ENCODE measurements at places on chromosomes 5 and 9. TPM values are rescaled to one million over a fixed set of nuclear protein-coding genes. Genes with fewer than 3 reads are reported as not detected.

- no peaks in the 10 kb centered on the region for H3K4me1 ChIP-seq
- no peak overlapping the region for H3K27ac ChIP-seq
- H3K27me3 ChIP-seq = no peaks in the 10 kb centered on the region
- peaks cover 17% of the 10 kb centered on the region for H3K36me3 ChIP-seq
These were observed 21.1 kb upstream of the MEIKIN start for GRCh38 chr5:131966551-131966950.

DNA sequence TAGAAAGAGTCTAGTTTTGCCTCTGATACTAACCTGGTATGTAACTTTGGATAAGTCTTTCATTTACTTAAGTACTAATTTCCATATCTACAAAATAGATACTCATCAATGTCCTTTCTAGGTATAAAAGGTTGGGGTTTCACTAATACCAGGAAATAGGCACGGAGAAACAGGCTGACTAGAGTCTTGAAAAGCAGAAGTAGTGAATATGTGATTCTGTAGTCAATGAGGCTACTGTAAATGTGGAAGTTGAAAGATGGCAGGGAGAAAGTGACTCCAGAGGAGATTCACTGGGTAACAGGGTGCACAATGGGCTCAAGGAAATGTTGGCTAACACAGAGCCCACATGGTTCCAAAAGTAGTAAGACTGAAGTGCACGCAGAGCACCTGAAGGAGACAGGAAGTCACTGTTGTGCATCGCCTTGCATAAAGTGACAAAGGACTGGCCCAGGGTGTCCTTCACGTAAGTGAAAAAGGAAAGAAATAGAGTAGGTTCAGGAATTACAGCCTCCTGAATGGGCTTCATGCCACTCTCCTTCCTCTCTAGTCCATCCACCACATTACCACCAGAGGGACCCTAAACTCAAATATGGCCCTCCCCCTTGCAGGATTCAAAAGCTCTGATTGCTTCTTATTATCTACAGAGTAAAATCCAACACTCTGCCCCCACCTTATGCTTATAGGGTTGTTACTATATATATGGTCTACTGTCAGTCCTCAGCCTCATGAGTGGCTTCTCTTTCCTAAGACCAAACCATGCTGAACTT, 288.0 kb upstream of the SMARCA2 start:
- no peaks in the 10 kb centered on the region for H3K4me1 ChIP-seq
- H3K27me3 ChIP-seq = peaks cover 4% of the 10 kb centered on the region
- H3K4me3 ChIP-seq = no peak overlapping the region
- no peak for DNase-seq
- no peak overlapping the region for H3K27ac ChIP-seq

Gene ORM2
- not detected for total RNA-seq

Gene FREM1
- not detected for total RNA-seq

- no peak overlapping the region for H3K27ac ChIP-seq
- peaks cover 8% of the 10 kb centered on the region for H3K27me3 ChIP-seq
- H3K4me1 ChIP-seq = peaks cover 22% of the 10 kb centered on the region
- no peaks in the 10 kb centered on the region for H3K36me3 ChIP-seq
- DNase-seq = no peak
- H3K4me3 ChIP-seq = no peak overlapping the region
These were observed 39.6 kb downstream of the SH3PXD2B start for GRCh38 chr5:172414531-172415361.

GRCh38 chr5:154546719-154547118, 68.7 kb upstream of the HAND1 start:
- H3K36me3 ChIP-seq = no peaks in the 10 kb centered on the region
- no peak overlapping the region for H3K27ac ChIP-seq
- no peak for DNase-seq
- H3K4me3 ChIP-seq = no peak overlapping the region

- peaks cover 32% of the 10 kb centered on the region for H3K27me3 ChIP-seq
- no peak overlapping the region for H3K4me3 ChIP-seq
- no peak overlapping the region for H3K27ac ChIP-seq
- no peaks in the 10 kb centered on the region for H3K36me3 ChIP-seq
- no peak for DNase-seq
- H3K4me1 ChIP-seq = peaks cover 10% of the 10 kb centered on the region
These were observed 2.5 kb downstream of the LPAR1 start for GRCh38 chr9:111035543-111036428.

Gene IL31RA
- total RNA-seq = 0.29 TPM

Gene C5orf58
- not detected for total RNA-seq

Gene PTTG1
- total RNA-seq = 236 TPM

Gene PCDHGA3
- total RNA-seq = not detected

DNA sequence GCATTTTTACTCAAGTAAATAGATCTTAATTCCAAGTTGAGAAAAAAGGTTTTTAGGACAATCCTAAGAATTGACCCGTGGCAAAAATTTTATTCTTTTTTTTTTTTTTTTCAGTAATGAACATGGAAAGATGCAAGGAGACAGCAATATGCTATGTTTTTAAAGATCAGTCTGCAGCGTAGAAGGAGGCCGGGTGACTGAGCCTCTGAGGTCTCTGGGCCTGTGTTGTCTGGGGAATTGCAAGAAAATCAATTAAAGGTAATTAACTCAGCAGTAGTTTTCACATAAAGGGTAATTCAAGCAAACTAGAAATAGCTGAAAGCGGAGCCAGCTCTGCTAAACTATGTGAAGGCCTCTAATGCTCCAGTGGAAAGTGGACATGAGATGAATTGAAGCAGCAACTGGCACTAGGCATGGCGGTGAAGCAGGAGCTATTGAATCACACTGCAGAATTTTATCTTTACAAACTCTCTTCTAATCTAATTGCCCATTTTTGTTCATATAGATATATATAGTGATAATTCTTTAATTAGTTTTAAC, 285.2 kb upstream of the ITGA1 start:
- no peak overlapping the region for H3K27ac ChIP-seq
- no peak for DNase-seq
- H3K27me3 ChIP-seq = no peaks in the 10 kb centered on the region
- no peaks in the 10 kb centered on the region for H3K36me3 ChIP-seq

DNA sequence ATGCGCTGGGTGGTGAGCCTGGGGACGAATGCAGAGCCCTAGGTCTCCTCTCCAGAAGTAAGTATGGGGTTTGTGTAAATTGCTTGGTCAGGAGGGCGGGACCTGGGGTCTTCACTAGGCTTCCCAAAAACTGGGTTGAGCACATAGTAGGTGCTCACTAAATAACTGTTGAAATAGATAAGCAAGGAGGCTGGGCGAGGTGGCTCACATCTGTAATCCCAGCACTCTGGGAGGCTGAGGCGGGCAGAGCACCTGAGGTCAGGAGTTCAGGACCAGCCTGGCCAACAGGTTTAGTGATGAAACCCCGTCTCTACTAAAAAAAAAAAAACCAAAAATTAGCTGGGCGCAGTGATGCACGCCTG, 163.9 kb upstream of the IER5L start:
- H3K27ac ChIP-seq = no peak overlapping the region
- no peaks in the 10 kb centered on the region for H3K27me3 ChIP-seq
- no peak for DNase-seq
- no peak overlapping the region for H3K4me3 ChIP-seq

Gene SLC6A18
- total RNA-seq = not detected

Gene FAM81B
- not detected for total RNA-seq

DNA sequence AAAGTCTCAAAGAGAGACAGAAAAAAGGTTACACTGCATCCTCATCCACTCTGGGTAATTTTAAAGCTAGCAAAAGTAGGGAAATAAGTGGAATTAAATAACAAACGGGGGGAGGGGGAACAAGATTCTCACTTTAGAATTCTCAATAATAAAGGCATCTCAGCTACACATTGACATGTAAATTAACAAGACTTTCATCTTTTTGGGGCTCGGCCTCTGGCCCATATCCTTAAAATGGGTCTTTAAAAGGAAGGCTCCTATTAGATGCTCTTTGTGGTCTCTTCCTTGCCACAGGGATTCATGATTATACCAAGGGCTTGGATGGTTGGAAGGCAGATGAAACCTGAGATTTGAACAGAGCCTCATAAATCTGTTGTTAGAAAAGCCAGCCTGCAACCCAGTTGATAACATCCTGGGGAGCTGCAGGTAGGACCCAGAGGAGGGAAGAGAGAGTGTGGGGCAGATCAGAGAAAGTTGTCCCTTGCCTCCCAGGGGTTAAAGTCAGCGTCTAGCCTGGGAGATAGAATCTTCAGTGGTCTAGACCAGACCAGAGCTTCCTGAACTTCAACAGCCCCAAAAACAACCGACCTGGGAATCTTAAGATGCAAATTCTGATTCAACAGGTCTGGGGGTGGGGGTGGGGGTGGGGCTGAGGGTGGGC, 135.9 kb downstream of the GCNT1 start:
- H3K36me3 ChIP-seq = no peaks in the 10 kb centered on the region
- peaks cover 5% of the 10 kb centered on the region for H3K4me1 ChIP-seq
- H3K27ac ChIP-seq = no peak overlapping the region
- no peak for DNase-seq
- no peak overlapping the region for H3K4me3 ChIP-seq

Gene GPX8
- total RNA-seq = not detected

DNA sequence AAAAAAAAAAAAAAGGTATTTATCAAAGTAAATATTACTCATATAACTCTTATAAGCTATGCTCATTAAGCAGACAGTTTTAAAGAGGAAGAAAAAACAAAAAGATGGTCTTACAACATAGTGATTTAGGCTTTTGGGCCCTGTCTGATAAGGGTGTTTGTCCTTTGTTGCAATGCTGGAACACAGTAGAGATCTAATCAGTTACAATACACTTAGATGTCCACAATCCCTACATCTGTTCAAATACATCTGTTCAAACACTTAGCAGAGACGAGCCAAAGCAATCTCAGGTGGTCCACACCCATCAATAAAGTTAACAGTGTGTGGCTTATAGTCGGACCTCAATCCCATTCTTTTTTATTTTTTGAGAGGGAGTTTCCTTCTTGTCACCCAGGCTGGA, 11.0 kb downstream of the PRXL2C start:
- H3K27me3 ChIP-seq = no peaks in the 10 kb centered on the region
- no peak for DNase-seq
- peaks cover 20% of the 10 kb centered on the region for H3K36me3 ChIP-seq
- no peak overlapping the region for H3K4me3 ChIP-seq
- H3K4me1 ChIP-seq = no peaks in the 10 kb centered on the region
- H3K27ac ChIP-seq = no peak overlapping the region

Gene NOXA1
- 1.1 TPM for total RNA-seq

Gene BNIP1
- total RNA-seq = 19.3 TPM

GRCh38 chr9:132218208-132218607, 56.4 kb downstream of the NTNG2 start:
- H3K4me3 ChIP-seq = no peak overlapping the region
- DNase-seq = no peak
- H3K36me3 ChIP-seq = no peaks in the 10 kb centered on the region

DNA sequence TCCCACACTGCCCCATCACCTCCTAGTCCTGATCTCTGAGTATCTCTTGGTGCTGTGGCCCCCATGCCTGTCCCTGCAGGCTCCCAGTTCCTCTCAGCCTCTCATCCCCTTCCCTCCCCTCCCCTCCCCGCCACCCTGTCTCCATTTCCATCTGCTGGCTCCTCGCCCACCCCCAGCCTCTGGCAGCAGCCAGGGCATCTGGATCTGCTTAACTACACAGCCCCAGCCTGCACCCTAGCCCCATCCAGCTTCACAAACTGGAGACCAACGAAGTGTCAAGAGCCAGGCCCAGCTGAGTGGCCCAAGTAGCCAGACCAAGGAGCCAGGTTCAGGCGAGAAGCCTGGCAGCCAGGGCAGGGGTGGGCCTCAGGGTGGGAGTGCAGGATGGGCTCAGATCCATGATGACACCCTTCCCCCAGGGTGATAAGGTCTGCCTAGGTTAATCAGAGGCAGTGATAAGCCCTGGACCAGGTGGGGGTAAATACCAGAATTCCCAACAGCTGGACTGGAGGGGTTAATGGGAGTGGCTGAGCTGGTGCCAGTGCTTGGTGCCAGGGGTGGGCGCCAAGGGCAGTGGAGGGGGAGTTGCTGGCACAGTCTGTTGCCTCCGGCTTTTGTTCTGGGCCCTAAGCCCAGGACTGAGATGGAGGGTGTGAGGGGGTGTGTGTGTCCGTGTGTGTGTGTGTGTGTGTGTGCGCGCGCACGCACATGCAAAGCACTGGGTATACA, 2.5 kb downstream of the IL11RA start:
- H3K27me3 ChIP-seq = no peaks in the 10 kb centered on the region
- no peak for DNase-seq

DNA sequence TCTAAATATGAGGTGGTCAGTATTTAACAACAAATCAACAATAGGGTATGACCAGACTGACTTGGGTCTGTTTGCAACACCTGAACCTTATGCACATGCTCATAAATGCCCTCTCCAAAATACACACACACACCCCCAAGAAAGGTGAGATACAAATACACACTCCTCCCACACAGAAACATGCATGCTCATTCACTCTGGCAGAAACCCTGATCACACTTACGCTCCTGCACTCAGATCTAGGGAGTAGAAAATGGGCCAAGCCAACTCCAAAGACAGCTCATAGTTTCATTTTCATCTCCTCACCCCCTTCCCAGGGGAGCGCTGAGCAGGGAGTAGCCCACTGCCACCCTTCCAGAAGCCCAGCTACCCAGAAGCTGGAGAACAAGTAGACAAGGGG, 11.3 kb downstream of the TRIM7 start:
- peaks cover 7% of the 10 kb centered on the region for H3K27me3 ChIP-seq
- H3K27ac ChIP-seq = no peak overlapping the region
- peaks cover 8% of the 10 kb centered on the region for H3K36me3 ChIP-seq
- H3K4me1 ChIP-seq = peaks cover 21% of the 10 kb centered on the region

Gene RNF20
- total RNA-seq = 36.1 TPM

Gene SHISAL2B
- not detected for total RNA-seq

- DNase-seq = no peak
- H3K4me1 ChIP-seq = peaks cover 25% of the 10 kb centered on the region
- H3K36me3 ChIP-seq = peaks cover 19% of the 10 kb centered on the region
- H3K27ac ChIP-seq = peak overlapping the region; percentile 88
- no peaks in the 10 kb centered on the region for H3K27me3 ChIP-seq
- peak overlapping the region; percentile 86 for H3K4me3 ChIP-seq
These were observed 9.0 kb upstream of the PHF2 start for GRCh38 chr9:93567271-93567959.

Gene TCERG1
- total RNA-seq = 93.3 TPM

Gene LRRC26
- not detected for total RNA-seq

Gene FOXD4
- total RNA-seq = not detected

- peaks cover 37% of the 10 kb centered on the region for H3K36me3 ChIP-seq
- no peak overlapping the region for H3K27ac ChIP-seq
- H3K4me1 ChIP-seq = no peaks in the 10 kb centered on the region
- H3K4me3 ChIP-seq = no peak overlapping the region
- DNase-seq = no peak
- H3K27me3 ChIP-seq = no peaks in the 10 kb centered on the region
These were observed 48.8 kb downstream of the CD180 start for GRCh38 chr5:67147760-67148159.

DNA sequence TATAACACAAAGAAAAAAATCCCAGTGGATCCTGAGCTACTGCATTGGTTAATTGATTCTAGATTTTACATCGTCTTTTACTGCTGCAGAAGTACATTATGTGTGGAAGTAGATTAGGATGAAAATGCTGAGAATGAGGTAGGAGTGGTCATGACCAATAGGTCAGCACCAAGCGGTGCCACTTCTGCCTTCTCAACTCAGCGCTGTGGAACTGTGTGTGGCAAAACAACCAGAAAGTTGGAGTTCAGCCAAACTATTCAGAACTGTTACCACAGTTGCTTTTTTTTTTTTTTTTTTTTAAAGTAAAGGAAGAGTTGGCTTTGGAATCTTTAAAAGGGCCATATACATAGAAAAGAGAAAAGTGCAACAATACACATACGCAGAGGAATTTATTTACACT, 24.2 kb downstream of the POU5F2 start:
- H3K4me3 ChIP-seq = no peak overlapping the region
- H3K27me3 ChIP-seq = no peaks in the 10 kb centered on the region
- H3K27ac ChIP-seq = no peak overlapping the region
- peaks cover 10% of the 10 kb centered on the region for H3K4me1 ChIP-seq
- peaks cover 9% of the 10 kb centered on the region for H3K36me3 ChIP-seq

Gene AK6
- total RNA-seq = 79.8 TPM

- H3K36me3 ChIP-seq = no peaks in the 10 kb centered on the region
- no peak for DNase-seq
- H3K4me1 ChIP-seq = peaks cover 4% of the 10 kb centered on the region
- H3K27ac ChIP-seq = no peak overlapping the region
These were observed 14.0 kb upstream of the GPR151 start for GRCh38 chr5:146529984-146530383.

Gene NEUROG1
- total RNA-seq = not detected
